ENCODE measurements at places on chromosomes 16 and 17.

- no peak for DNase-seq
Observed at GRCh38 chr17:41844971-41845370, 7.3 kb downstream of the KLHL10 start.

DNA sequence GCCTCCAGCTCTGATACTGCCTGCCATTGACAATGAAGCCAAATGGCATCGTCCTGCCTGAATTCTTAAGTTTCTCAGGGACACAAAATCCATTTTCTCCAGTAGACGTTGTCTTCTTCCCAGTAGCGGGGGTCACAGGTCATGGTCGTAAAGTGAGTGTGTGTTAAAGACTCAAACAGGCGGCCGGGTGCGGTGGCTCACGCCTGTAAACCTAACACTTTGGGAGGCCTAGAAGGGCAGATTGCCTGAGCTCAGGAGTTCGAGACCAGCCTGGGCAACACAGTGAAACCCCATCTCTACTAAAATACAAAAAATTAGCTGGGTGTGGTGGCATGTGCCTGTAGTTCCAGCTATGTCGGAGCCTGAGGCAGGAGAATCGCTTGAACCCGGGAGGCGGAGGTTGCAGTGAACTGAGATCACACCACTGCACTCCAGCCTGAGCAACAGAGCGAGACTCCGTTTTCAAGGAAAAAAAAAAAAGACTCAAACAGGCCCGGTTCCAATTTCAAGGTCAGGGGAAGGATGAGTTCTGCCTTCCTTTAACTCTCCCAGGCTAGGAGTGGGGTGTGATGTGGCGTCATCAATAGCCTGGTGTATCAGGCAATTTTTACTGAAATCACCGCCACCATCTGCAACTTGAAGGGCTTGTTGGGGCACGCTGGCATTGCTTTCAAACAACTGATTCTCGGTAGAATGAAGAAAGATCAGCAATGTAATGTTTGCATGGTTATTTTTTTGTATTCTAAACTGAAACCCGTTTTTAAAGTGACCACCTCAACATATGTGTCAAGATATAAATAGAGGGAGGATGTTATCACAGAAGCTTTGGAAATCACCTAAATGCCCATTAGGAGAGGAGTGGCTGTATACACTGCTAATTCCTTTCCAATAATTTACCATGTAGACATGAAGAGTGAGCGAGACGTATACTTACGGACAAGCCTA lies 91.0 kb downstream of the WSCD1 start:
- DNase-seq = no peak

- no peak for DNase-seq
Observed at GRCh38 chr17:8089728-8090127, 2.2 kb upstream of the ALOX12B start.

DNA sequence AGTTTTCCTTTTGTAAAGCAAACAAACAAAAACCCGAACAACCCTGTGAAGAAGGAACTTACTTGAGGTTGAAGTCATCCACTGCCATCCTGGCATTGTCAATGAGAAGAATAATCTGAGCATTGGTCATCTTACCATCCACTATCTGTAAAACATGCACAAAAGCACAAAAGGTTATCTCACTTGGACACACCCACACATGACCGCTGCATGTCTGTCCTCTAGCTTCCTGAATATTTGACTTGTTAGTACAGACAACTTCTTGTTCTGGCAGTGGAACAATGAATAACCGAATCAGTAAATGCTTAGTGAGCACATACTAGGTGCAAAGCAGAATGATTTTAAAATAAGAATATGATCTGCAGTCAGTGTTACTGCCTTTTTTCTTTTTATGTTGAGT lies 6.1 kb downstream of the KRT23 start:
- no peak for DNase-seq

GRCh38 chr17:44095388-44095646 lies 24.8 kb downstream of the G6PC3 start:
- DNase-seq = no peak

- no peak for DNase-seq
Observed at GRCh38 chr17:40938981-40939380, 1.5 kb upstream of the KRT23 start.

- DNase-seq = no peak
Observed at GRCh38 chr16:11395008-11395948, 50.0 kb downstream of the RMI2 start.

GRCh38 chr16:63774302-63774701 lies 1347.6 kb downstream of the CDH11 start:
- no peak for DNase-seq

GRCh38 chr16:27319257-27319965 lies 5.6 kb downstream of the IL4R start:
- no peak for DNase-seq

GRCh38 chr17:40699853-40700252 lies 3.7 kb downstream of the KRT24 start:
- no peak for DNase-seq

DNA sequence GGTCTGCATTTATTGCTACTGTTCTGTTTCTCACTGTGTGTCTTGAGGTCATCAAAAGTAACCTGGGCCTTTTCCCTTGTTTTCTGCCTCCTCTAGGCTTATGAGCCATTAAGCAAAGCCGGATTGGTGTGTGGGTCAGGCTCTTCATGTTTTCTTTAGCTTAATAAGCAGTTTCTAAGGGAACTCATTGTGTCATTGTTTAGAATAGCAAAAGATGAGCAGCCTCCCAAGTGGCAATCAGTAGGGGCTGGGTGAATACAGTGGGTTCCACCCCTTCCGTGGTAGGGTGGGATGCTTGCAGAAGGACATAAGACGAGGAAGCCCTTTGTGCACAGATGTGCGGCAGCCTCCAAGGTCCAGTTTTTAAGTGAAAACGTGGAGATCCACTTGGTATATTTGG lies 34.5 kb downstream of the ABCC1 start:
- DNase-seq = no peak

- no peak for DNase-seq
Observed at GRCh38 chr17:44652727-44653126, 3.5 kb upstream of the MEIOC start.

DNA sequence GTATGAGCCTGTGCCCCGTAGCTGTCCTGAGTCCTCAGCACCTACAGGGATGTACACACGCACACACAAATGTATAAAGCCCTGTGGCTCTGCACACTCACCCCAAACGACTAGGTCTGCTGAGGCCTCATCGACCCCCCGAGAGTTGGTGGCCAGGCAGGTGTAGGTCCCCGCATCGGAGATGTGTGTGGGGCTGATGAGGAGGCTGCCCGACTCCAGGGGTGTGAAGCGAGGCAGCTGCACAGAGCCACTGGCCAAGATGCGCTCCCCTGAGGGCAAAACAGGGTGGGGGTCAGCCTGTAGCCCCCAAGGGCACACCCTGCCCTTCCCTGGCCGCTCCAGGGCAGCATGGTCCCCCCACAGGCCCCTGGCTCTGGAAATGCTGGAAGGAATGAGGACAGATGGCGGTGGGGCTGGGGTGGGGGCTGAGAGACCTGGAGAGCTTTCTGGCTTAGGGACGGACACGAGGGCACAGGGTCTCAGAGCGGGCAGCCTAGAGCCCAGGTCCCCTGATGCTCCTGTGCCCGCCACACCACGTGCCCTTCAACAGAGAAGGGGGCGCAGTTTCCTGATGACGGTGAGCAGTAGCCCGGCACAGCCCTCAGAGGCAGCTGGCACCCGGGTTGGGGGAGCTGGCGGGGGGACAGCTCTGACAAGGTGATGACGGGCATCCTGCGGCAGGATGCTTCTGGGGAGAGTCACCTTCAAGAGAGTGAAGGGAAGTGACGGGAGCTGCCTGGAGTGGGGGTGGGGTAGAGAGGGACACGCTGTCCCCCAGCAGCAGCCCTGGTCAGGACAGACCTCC lies 119.8 kb upstream of the CDC42EP4 start:
- DNase-seq = no peak

DNA sequence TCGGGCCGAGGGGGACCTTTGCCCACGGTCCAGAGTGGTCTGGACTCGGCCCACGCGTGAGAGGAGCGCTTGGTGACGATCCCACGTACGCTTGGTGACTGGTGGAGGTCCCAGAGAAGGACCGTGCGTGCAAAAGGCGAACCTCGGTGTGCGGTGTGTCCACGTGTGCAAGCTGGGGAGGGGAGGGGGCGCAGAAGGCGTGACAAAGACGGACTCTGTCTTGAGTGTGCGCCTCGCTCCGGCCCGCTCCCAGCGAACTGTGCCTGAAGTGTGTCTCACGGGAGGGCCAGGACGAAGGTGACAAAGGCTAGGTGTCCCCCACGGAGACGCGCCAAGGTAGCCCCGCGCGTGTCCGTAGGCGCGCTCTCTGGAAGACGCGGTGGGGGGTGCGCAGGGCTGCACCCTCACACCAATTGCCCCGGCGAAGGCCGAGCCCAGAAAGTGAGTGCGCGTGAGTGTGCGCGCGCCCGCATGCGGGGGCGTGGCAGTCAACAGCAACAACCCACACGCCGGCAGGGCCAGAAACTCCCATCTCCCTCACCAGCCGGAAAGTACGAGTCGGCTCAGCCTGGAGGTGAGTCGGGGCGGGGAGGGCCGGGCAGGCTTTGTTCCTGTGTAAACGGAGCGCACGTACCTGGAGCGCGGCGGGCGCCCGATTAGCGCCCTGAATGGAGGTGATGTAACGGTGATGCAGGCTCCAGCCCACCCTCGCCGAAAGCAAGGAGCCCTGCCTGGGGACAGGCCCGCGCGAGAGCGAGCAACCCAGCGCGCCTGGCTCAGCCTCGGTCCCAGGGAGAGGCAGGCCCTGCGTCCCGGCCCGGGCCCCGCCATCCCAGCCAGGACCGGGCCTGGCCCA lies at the start of gene GPRC5C:
GPRC5C (plus strand) TSS at position 521 of the 856 bp plus-strand sequence. CDS start 7,689 bp downstream, outside the sequence.
- no peak for DNase-seq

DNA sequence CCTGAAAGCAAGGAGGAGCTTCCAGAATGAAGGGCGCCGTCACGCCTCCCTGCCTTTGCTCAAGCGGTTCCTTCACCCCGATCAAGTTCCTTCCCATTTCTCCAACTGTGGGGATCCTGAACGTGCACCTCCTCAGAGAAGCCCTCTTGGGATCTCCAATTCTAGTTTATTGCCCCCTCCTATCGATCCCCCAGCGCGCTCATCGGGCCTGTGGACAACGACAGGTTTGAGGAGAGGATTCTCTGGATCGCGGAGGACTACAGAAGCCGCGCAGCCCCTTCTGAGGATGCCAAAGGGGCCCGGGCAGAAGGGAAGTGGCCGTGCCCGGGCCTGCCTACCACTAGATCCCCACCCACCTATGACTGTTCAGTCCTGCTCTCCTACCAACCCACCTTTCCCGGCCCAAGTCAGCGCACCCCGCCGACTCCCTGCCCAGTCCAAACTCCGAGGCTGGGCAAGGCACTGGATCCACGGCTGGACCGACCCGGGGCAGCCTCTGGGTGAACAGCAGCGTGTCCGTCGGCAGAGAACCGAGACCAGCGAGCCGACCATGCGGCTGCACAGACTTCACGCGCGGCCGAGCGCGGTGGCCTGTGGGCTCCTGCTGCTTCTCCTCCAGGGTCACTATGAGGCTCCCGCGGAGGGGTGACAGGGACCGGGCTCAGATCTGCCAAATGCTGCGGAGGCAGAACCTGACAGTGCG lies 12.8 kb upstream of the CES3 start:
- DNase-seq = no peak

DNA sequence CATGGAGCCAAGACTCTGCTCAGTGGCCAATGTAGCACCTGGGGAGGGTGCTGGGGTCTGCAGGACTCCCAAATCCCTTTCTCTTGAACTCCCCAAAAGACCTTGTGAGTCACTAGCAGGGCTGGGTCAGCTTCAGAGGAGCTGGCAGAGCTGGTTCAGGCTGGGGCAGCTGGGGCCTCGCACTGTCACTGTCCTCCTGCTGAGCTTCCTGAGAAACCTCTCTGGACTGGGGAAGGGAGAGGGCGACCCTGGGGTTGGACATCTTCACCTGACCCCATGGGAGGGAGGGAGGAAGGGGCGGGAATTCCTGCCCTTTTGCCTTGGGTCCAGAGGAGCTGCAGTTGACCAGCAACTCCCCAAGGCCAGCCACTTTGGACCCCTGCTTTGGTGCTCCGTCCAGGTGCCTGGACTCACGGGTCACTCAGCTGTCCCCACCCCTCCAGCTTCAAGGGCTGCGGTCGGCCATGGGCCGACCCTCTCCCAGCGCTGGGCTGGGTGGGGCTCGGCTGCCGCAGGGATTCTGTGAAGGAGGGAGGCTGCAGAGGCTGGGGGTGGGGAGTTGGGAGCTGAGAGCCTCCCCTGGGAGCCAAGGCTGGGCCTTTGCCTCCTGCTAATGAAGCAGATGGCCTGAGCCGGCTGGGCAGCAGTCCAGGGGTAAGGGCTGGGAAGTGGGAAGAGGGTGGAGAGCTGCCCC lies 9.2 kb downstream of the FMNL1 start:
- DNase-seq = no peak

DNA sequence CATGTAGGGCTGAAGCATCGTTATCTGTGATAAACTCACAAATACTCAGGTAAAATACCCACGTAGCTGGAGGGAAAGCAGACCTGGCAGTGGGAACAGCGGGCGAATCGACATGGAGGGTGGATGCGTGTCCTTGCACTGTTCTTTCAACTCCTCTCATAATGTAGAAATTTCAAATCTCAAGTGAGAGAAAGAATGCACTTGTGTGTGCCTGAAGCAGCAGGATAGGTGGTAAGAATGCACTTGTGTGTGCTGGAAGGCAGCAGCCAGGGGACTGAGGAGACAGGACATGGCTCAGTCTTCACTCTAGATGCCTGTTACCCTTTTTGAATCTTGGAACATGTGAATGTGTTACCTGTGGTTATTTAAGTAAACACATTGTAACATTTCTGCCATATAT lies 10.4 kb downstream of the IFT140 start:
- DNase-seq = no peak

DNA sequence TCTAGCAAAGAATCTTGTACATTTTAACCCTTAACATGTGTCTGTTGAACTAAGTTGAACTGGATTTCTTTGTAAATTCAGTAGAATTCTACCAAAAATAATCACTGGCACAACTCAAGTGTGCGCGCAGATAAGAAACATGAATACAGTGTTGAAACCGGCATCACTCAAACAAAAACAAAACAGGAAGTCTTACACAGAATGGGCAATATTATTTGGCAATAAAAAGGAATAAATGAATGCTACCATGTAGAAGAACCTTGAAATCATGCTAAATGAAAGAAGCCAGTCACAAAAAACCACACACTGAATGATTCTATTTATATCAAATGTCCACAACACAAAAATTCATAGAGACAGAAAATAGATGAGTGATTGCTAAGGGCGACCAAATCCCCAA lies 102.9 kb upstream of the ZFHX3 start:
- no peak for DNase-seq

DNA sequence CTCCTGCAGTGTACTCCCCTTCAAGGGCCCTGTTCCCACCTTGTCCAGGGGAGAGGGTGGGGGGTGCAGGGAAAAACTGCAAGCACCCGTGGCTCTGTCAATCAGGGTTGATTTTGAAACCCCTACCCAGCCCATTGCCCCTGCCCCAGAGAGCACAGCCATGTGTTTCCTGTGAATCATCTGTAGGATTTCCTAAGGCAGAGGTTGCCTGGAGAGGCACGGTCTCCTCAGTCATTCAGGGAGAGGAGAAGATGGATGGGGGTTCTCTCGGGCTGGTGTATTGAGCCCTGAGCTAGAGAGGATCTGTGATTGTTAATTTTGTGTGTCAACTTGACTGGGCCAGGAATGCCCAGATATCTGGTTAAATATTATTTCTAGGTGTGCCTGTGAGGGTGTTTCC lies 3.5 kb upstream of the AGRP start:
- DNase-seq = no peak

GRCh38 chr16:65789161-65789945 lies 577.1 kb upstream of the CDH5 start:
- no peak for DNase-seq

- no peak for DNase-seq
Observed at GRCh38 chr17:29732209-29732608, 109.5 kb upstream of the CORO6 start.
